ENCODE measurements at places on chromosomes 1 and 21.

GRCh38 chr1:78475888-78476610 lies 14.7 kb upstream of the PTGFR start:
- DNase-seq: no peak

GRCh38 chr1:200783926-200784325 lies 45.2 kb downstream of the CAMSAP2 start:
- DNase-seq: no peak

- DNase-seq: no peak
These were observed 6.2 kb downstream of the MEF2D start for GRCh38 chr1:156494309-156494895.

GRCh38 chr21:45277101-45278045 lies 10.3 kb downstream of the POFUT2 start:
- no peak for DNase-seq

DNA sequence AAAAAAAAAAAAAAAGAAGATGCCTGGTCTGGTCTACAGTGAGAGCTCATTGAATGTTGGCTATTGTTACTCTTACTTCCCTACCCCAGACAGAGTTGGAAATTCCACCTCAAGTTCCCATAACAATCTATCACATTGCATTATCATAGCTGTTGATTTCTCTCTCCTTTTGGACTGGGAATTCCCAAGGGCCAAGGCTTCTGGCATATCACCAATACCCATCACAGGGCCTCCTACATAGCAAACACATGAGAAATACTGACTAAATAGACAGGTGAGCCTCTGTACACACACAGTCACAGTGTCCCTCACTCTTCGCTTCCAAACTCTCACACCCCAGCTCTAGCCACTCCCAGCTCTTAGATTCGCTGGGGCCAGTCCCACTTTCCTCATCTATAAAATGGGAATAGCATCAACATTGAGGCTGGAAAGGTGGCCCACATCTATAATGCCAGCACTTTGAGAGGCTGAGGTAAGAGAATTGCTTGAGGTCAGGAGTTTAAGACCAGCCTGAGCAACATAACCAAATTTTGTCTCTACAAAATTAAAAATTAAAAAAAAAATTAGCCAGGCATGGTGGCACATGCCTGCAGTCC lies 6.4 kb downstream of the PTAFR start:
- no peak for DNase-seq

DNA sequence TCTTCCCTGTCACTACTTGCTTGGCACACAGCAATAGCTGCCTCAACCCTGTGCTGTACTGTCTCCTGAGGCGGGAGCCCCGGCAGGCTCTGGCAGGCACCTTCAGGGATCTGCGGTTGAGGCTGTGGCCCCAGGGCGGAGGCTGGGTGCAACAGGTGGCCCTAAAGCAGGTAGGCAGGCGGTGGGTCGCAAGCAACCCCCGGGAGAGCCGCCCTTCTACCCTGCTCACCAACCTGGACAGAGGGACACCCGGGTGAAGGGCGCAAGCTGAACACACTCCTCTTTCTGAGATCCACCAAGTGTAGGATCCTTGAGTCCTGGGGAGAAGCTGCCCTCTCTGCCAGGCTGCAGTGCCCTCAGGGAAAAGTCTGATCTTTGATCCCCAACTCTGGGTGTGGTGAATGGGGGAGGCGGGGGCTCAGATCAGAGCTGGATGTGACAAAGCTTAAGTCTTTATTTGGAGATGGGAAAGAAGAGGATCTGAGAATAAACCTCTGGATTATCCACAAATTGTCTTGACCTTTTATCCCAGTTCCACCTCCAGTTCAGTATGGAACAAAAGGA lies 1.2 kb downstream of the RXFP4 start:
- DNase-seq: no peak

DNA sequence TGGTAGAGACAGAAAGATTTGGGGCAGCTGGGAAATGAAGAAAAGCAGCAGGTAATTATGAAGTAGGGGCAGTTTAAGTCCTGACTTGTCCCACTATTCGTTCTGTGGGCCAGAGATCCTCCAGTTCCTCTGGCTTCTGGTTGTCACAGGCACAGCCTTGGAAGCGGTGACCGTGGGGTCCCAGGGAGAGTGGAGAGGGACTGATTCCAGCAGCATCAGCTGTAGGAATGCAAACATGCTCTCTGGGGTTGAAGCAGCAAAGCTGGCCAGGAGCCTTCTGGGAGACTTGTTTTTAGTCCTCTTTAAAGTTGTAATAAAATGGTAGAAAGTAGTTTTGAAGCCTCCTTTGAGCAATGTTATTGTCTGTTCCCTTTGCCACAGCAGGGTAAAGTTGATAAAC lies 488.0 kb downstream of the LMO4 start:
- no peak for DNase-seq

DNA sequence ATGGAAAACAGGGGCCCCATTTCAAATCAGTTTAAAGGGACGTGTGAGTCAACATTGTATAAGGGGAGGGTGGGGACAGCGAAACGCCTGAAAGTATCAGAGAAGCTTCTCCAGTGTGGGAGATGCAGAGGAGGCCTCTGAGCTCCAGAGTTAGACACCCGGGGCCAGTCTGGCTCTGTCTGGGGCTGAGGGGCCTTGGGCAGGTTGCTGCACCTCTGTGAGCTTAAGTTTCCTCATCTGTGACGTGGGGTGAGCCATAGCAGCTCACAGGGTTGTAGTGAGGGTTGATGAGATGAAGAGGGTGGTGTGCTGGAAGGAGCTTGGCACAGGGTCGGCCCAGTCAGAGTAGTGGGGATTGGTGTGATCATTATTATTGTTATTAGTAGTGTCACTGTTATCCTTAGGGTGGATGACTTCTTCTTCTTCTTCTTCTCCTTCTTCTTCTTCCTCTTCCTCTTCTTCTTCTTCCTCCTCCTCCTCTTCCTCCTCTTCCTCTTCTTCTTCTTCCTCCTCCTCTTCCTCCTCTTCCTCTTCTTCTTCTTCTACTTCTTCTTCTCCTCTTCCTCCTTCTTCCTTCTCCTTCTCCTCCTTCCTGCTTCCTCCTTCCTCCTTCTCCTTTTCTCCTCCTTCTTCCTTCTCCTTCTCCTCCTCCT lies 282.0 kb downstream of the PTPRU start:
- no peak for DNase-seq

- DNase-seq: no peak
These were observed 59.5 kb downstream of the SLC45A1 start for GRCh38 chr1:8377271-8377981.

DNA sequence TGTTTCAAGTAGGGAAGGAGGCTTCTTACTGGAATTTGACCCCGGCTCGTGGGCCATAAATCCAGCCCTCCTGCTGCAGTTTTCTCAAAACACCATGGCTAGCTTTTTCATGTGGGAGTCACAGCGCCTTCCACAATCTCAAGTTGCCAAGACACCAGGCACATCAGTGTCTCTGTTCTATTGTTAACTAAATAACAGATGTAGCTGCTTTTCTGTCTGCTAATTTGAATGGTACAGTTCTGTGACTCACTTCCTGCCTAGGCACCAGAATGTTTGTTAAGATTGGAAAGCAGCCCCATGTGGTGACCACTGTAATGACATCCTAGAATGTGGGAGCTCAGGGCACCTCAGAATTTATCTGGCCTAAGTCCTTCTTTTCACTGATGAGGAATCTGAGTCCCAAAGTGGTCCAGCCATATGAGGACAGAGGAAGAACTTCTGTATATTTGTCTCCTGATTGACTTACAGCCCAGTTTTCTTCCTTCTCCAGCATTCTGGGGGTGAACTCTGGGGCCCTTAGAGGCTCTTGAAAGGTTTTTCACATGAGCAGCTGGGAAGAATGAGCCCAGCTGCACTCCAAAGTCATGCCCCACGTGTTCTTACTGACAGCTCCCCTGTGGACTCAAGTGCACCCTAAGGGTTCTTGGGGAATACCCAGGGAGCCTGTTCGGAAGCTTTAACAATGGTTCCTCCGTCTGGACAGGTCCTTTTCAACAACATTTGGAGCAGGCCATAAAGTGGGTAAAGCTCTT lies 27.5 kb downstream of the TRIM45 start:
- DNase-seq: no peak

- DNase-seq: no peak
These were observed 78.9 kb downstream of the PTPRU start for GRCh38 chr1:29315262-29315661.

GRCh38 chr1:103146166-103146565 lies 37.8 kb upstream of the COL11A1 start:
- DNase-seq: no peak
